ENCODE measurements at places on chromosomes 11 and 22.

- DNase-seq: no peak
Measured at GRCh38 chr11:111469200-111469599, 43.0 kb downstream of the BTG4 start.

GRCh38 chr11:64777449-64778222 is 706 bp downstream of the SF1 start:
- DNase-seq: peak; percentile 80

- peak; percentile 23 for DNase-seq
Measured at GRCh38 chr22:38732251-38732815, 23.5 kb downstream of the SUN2 start.

- DNase-seq: no peak
Measured at GRCh38 chr11:126452241-126453101, 97.0 kb downstream of the ST3GAL4 start.

DNA sequence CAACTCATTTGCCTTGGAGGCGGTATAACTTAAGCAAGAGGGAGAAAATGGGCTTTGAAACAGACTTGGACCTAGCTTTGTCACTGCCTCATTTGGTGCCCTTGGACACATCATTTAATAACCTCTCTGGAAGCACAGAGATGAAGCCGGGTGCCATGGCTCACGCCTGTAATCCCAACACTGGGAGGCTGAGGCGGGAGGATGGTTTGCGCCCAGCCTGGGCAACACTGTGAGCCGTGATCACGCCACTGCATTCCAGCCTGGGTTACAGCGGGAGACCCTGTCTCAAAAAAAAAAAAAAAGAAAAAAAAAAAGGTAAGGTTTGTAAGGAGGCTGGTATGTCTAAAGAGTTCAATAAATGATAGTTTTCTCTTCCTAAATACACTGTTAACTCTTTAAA is 806 bp downstream of the COA4 start:
- DNase-seq: no peak

- no peak for DNase-seq
Measured at GRCh38 chr11:8281266-8281665, 17.6 kb upstream of the LMO1 start.

GRCh38 chr22:44005524-44005923 is 18.6 kb upstream of the PARVB start:
- DNase-seq: no peak

GRCh38 chr11:44765676-44766075 is 38.9 kb downstream of the TSPAN18 start:
- no peak for DNase-seq

DNA sequence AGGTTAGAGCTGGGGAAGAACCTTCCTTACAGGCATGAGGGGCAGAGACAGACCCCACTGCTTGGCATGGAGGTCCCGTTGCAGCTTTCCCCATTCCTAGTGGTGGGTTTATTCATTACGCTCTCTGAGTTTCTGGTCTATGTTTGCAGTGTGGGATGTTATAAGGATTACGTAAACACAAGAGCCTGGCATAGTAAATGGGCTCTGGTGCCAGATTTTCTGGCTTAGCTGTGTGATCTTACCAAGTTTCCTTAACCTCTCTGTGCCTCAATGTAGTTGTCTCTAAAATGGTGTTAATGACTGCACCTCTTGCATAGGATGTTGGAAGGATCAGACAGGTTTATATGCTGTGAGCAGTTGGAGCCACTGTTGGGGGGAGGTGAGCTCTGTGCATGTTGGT is 15.1 kb downstream of the DTX4 start:
- no peak for DNase-seq

Data from NCI-H2171 (cell line).